CD4-positive, alpha-beta T cell treated with Interleukin-4 for 1 hour (primary cell): ENCODE measurements at places on chromosomes 12 and 14.

- no peak for DNase-seq
Measured at GRCh38 chr12:59580050-59580449, 15.8 kb upstream of the SLC16A7 start.

GRCh38 chr14:54769951-54770863, 132.4 kb downstream of the GCH1 start:
- DNase-seq: no peak

DNA sequence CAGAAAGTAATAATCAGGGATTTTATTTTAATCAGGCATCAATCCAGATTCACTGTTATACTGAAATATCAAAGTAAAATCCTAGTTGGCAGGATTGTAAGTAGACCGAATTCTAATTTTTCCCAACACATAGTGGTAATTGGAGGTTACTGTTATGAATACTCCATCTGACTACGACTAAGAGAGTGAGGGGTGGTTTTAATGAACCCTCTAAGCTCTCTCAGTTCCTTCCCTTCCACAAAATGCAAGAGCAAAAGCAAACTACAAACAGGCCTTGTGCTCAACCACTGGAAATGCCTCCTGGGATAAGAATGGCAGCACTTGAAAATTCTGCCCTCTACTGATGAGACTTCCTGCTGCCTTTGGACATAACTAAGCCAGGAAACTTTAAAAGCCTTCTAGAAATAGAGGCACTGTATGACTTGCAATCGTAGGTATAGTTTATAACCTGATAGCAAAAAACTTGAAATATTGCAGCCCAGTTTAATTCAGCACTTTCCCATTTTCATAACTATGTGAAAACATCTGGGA, 184.8 kb downstream of the SLC16A7 start:
- DNase-seq: no peak

DNA sequence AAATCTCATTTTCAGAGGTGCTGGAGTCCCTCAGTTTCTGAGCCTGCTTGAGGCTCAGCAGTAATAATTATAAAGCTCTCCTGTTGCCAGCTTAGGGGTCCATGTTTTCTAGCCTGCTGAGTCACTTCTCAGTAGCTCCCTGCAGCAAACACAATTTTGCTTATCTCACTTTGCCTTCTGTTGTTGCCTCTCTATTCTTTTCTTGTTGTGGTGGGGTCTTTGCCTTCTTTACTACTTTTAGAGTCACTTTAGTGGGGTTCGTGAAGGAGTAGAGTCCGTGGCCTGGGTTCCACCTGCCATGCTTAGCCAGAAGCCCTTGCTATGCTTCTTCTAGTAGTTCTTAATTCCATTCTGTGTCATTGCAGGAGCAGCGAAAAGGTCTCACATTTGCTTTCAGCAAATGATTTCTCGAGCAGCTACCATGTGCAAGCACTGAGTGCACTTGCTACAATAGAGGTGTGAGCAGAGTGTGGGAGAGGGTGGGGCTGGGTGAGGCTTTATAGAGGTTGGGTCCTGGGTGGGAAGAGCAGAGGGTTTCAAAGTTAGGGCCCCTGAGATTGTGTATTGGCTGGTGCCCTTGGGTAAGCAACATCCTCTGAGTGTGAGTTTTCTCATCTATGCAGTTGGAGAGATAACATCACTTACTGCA, 114.3 kb downstream of the ADCK1 start:
- no peak for DNase-seq

GRCh38 chr12:131941987-131942341, 7.8 kb upstream of the EP400 start:
- no peak for DNase-seq
